ENCODE measurements at places on chromosomes 13 and 19. TPM values are rescaled to one million over a fixed set of nuclear protein-coding genes. Genes with fewer than 3 reads are reported as not detected.

GRCh38 chr13:31011901-31012654 is 79.6 kb downstream of the TEX26 start:
- no peak for DNase-seq

DNA sequence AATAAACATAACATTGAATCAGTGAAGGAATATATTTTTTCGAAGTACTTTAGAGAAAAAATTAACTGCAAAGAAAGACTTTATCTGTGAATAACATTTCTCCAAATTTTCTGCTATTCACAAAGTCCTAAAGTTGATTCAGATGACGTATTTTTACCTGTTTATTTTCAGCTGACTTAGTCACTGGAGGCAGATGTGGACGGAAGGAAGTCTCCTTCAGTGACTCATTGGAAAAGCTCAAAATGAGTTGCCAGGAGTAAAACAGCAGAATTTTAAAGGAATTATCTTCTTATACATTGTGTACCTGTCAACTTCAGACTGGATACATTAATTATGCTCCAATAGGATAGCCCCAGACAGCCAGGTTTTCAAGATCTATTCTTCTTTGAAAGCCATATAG is 679.3 kb upstream of the GPC6 start:
- no peak for DNase-seq

GRCh38 chr19:4676955-4677731 is 7.0 kb upstream of the MYDGF start:
- DNase-seq, result no peak

DNA sequence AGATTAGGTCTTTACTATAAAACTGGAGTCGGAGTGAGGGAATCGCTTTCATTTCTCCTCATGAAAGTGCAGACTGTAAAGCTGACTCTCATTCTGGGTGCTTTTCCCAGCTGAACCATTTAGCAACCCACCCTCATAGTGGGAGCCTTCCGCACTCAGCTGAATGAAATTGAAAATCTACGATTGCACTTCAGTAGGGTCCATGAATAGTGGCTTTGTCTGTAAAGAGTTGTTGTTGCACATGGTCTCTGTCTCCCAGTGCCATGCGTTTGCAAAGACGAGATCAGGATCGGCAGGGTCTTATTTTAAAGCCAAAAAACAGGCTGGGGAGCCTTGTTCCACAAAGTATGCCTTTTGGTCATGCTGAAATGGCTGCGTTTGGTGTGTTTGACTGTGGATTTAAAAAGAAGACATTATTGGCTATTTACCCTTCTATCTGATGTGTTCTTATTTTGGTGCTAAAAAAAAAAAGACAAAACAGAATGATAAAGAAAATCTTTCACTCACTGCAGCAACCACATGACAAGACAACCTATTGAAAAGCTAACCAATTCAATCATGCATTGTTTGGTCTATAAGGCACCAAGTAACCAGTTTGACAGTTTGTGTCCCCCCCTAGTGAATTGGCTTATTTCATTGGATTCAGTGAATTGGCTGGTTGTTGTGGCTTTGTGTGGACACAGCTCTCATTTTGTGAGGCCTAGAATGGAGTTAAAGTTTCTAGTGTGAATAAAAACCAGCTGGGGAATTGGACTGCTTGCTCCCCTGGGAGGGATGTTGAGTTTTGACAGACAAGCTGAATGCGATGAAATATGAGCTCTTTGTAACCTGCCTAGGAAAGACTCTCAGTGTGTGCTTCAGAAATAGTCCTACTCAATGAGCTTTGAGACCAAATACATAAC is 65.6 kb downstream of the ARHGAP35 start:
- no peak for DNase-seq

DNA sequence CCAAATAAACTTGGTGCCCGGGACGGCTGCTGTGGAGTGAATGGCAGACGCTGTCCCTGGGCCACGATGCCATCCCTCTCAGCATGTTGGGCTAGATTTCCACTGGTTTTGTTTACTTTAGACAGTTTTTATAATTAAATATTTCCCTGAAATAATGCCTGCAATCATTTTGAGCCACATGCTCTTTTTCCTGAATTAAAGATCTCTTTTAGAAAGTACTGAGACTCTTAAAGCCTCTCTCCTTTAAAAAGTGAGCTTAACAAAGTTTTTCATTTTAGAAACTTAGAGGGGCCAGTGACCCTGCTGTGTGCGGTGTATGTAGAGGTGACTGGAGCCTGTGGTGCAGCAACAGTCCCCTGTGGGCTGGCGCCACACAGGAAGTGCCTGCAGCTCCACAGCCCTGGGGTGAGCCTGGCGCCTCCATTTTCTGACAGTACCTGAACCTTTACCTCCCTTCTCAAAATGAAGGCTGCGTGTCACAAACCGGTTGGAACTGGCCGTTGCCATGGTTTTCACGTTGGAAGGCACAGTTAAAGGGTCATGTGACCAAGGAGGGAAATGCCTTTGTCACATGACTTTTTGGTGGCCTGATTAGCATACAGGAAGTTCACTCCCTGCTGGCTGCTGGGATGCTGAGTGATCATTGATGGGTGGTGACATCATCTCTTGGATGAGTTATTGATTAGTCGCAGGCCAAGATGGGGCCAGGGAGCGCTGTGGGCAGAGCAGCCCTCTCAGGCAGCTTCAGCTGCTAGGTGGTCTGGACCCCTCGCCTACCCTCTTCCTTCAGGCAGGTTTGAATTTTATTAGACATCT is 26.3 kb downstream of the TSSK6 start:
- peak; percentile 95 for DNase-seq

GRCh38 chr19:10763828-10764339 is 46.0 kb downstream of the DNM2 start:
- DNase-seq, result peak; percentile 14

GRCh38 chr13:49740870-49741269 is 49.6 kb upstream of the EBPL start:
- no peak for DNase-seq

DNA sequence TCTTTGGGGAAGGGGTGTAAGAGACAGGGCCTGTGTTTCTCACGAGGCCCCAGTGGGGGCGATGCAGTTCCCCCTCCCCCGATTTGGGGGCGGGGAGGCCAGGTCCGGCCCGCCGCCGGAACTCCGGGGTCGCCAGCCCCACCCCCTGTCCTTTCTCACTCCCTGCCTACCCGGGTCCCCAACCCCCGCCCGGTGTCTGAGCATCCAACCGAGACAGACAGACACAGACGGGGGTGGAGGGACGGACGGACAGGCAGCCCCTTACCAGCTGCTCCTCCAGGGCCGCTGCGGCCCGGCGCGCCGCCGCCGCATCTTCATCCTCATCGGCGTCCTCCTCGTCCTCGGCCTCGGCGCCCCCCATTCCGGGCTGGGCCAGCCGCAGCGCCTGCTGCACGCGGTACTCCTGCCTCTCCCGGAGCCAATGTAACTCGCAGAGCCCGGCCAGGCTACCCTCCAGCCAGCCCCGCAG is 397 bp downstream of the DACT3 start:
- DNase-seq, result peak; percentile 29

DNA sequence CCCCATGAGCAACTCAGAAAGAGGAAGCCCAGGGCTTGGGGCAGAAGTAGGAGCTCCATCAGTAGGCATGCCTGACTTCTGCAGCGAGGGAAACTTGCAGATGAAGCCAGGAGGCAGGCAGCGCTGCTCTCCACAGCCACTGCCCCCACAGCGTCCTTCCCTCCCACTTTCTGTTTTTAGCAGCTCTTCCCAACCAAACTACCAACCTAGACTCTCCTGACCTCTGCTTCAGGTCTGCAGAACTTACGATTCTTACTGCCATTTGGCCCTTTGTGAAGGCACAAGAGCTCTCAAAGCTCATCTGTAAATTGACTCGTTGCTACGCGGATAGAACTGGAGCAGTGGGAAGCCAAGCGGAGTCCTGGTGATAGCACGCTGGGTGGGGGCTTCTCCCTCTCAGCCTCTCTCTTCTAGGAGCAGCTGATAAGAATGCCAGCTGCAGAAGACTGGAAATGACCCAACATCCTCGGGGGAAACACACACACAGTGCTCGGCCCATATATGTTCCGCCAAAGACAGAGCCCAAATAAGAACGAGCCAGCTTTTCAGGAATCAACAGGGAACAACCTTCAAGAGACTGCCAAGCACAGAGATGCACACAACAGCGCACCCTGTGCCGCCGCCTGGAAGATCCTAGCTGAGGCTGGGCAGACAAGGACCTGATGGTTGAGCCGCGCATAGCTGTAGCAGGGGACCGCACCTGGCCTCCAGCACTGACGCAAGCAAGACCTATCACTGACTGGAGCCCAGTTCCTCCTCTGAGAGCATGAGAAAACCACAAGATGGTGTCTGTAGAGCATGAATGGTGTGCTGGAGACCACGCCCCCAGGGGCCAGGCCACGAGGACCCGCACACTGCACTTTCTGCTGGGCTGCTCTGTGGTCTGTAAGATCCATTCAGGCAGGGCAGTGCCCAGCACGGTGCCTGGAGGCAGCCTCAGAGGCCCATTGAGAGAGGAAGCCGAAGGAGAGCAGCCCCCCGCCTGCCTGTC is 15.9 kb upstream of the SLC35E1 start:
- DNase-seq, result no peak

GRCh38 chr13:65868099-65868498 is 1362.0 kb downstream of the PCDH9 start:
- no peak for DNase-seq

GRCh38 chr13:24194447-24194846 is 33.9 kb downstream of the SPATA13 start:
- DNase-seq, result no peak

DNA sequence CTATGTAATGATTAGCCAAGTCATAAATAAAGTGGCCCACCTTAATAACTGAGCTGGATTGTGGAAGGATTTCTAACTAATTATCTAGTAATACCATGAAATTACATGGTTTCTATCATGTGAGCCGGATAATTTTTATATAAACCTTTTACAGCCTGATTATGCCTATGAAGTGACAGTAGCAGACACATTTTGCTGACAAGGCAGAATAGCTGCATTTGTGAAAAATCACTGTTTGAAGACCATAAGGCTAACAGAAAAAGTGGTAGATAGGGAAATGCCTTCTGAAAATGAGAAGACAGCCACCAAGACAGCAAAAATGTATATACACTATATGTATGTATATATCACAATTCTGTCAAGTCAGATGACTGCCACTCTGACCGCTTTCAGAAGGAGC is 27.1 kb downstream of the SLITRK5 start:
- no peak for DNase-seq

- no peak for DNase-seq
Measured at GRCh38 chr19:4776436-4777211, 14.9 kb upstream of the FEM1A start.

- DNase-seq, result no peak
Measured at GRCh38 chr19:1251330-1252220, 3.2 kb downstream of the MIDN start.

DNA sequence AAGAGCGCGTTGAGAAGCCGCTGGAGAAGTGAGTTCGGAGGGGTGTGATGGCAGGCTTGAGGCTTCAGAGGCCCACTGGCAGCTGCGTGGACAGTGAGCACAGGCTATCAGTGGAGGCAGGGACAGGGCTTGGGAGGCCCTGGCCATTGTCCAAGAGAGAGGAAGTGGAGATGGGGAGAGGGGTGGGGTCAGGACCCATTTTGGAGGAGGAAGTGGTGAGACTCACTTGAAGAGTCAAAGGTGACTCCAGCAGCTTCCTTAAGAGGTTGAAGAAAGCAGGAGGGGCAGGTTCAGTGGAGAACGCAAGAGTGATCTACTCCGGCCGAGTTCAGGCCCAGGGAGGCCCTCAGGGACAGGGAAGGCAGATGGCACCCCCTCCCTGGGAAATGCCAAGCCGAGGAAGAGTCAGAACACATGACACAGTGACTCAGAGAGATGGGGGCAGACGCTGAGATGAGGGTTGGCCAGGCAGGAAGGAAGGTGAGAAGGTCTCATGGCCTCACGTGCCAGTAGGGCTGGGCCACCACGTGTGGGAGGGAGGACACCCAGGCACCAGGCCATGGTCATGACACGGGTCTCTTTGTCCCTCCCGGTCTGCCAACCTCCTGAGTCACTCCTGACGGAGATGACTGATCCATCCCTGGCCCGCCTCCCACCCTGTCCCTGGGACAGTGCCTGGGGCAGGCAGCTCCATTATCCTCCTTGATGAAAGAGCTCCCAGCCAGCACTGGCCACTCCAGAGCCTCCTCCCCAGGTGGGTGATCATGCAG is 10.1 kb upstream of the CD22 start:
- DNase-seq, result no peak

GRCh38 chr19:38394488-38394887 is 6.0 kb downstream of the SPRED3 start:
- DNase-seq, result peak; percentile 74

DNA sequence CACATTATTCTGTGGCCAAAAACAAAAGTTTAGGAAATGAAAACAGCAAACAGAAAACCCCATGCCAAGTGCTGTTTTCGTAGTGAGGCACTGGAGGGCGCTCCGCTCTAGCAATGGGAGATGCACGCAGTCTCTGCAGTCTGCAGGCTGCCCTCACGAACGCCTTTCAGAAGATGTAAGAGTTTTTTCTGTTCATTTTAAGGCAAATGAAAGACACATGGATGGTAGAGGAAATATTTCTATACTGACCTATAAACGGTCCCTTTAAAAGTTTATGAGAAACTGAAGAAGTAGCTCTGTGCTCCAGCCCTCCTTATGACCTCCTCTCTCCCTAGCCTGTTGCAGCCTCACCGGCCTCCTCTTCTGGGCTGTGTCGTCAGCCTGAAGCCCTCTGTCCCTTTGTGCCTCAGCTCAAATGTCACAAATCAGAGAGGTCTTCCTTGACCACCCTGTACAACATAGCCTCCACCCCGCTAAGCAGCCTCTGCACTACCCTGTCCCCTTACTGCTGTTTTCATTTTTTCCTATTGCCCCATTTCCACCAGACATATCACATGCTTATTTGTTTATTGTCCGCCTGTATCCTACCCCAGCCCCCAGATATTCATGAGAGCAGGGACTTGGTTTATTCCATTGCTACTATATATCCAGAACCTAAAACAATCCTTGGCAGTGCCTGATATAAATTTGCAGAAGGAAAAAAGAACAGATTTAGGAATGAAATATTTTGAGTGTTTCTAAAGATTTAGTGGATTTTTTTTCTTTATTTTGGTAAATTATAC is 116.4 kb downstream of the TM9SF2 start:
- peak; percentile 33 for DNase-seq

TUBB4A gene
- 37.0 TPM for polyA plus RNA-seq

PALM3 gene
- 30.3 TPM for polyA plus RNA-seq

MAP4K1 gene
- 5.6 TPM for polyA plus RNA-seq

ZNF223 gene
- polyA plus RNA-seq, result 12.6 TPM

LCP1 gene
- polyA plus RNA-seq, result 8.9 TPM

FAM32A gene
- polyA plus RNA-seq, result 109 TPM

S1PR2 gene
- 12.3 TPM for polyA plus RNA-seq

OR10H1 gene
- polyA plus RNA-seq, result 0.08 TPM

UQCRFS1 gene
- 28.9 TPM for polyA plus RNA-seq

ZNF69 gene
- 14.0 TPM for polyA plus RNA-seq

Data from renal pelvis (tissue), 12 donors.